Non-pigmented ciliary epithelial cell (primary cell): ENCODE measurements at places on chromosomes 7 and 10.

DNA sequence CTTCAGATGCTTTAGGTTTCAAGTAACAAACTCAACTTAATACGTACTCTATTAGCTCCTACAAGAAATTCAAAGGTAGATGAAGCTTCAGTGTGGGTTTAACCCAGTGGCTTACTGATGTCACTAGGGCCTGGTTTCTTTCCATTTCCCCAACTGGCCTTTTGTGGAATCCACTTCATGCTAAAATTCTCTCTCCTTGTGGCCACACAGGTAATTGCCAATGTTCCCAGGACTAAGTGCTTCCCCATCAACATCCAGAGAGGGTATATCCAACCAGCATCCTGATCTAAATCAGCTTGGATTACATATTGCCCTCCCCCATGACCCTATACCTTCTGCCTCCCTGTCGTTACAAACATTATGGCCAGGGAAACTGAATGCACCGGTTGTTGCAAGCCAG is 10.7 kb downstream of the FBXL13 start:
- no peak for DNase-seq

DNA sequence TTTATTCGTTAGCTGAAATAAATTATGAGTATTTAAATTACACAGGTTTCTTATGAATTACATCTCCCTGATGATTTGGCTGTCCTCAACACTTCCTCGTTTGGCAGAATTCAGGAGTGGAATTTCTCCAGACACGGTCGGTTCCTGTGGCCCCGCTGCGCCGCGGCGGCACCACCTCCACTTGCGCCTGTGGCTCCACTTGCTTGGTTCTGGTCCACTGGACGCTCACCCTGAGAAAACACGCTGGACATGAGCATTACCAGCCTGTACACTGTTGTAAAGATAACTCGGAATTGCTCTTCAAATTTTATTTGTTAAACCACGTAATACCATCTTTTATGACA is 85.3 kb downstream of the ZNF33B start:
- DNase-seq = no peak

GRCh38 chr7:77558284-77558967 is 21.3 kb downstream of the PTPN12 start:
- no peak for DNase-seq

DNA sequence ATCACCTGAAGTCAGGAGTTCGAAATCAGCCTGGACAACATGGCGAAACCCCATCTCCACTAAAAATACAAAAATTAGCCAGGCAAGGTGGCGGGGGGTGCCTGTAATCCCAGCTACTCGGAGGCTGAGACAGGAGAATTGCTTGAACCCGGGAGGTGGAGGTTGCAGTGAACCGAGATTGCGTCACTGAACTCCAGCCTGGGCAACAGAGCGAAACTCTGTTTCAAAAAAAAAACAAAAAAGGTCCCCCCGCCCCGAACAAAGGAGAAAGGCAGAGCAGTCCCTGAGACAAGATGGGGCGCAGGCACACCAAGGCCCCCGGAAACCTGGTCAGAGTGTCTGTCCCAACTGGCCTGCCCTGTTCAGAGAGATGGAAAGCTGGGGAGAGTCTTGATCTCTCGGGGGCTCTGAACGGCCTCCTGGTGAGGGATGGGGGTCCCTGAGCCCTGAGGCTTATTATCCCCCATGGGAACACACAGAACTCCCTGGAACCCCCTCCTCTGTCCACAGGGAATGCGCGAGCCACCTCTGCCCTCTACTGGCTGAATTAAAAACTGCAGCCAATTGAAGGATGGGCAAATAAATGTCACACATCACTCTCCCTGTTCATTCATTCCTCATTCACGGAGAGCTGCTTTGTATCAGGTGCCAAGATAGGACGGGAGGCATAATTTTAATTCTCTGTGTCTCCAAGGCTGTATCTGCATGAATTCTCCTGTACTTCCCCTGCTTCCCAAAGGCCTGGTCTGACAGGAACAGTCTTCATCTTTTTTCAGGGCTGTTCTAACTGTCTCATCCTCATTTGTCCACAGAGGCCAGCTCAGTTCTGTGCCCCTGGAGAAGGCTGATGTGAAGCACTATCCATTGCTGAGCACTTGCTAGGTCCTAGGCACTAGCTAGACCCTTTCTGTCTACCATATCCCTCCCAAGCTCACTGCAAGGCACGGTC is 28.9 kb downstream of the MAT1A start:
- DNase-seq = no peak

GRCh38 chr7:152989889-152990380 is 230.4 kb downstream of the ACTR3B start:
- DNase-seq = no peak

DNA sequence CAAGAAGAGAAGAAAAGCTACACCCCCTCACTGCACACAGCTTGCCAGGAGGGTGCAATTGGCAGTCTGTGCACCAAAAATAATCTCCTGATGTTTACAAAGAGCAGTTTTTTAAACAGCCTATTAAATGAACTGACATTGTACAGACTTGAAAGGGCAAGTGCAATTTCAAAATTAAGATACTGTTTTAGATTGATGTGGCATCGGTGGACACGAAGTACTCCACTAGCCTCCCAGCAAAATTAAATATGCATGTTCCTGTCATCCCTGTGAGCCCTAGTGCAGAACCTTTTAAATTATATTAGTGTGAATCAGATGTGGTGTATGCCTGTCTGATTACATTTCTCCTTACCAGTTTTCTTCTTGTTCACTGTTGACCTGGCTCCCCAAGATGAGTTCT is 87.9 kb downstream of the WIPF3 start:
- no peak for DNase-seq

DNA sequence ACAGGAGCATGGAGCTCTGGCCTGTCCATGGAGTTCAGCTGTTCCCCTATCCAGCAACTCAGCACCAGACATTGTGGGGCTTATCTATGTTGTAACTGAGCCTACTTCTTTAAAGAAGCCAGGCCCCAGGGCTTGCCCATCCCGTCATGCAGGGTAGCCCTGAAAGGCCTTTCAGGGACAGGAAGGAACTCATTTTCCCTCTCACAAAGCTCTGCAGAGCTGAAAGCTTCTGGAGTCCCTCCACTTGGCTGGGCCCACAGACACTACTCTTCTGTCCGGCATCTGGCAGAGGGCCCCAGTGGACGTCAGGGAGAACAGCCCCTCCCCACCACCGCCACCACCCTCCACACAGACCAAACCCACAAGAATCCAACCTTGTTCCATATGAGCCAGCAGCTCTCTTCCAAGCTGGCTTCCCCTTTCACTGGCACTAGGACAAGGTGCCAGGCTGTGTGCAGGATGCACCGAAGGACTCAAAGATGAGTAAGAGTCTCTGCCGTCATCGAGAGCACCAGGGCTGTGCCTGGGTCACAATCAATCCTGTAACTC is 33.1 kb downstream of the DENND2A start:
- DNase-seq = no peak

DNA sequence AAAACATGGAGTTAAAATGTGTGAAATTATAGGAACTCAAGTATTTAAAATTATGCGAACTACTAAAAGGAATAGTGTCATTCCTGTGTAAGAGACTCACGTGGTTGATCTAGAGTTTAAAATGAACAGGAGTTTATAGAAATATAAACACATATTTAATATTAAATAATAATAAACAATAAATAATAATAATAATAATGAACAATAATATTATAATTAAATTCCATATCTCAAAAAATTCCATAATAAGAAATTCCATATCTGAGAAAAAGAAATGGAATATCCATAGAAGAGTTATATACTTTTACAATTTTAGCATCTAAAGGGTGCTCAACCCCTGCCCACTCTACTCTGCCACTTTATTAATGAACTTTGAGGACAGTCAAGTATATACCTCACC is 429.6 kb downstream of the TNS3 start:
- DNase-seq = no peak

DNA sequence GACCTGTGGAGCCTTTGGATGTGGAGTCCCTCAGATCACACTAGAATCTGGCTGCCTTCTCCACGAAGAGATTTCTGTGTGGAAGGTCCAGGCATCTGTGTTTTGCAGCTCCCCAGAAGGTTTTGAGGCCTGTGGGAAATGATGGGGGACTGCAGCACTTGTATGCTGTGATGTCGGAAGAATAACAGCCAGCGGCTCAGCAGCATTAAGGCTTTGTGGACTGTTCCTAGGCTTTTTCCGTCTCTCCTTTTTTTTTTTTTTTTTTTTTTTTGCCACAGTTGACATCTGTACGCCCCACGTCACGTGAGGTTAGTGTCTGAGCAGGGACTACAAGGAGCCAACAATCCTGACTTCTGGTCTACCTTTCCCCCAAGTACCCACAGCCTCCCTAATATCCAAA is 181.3 kb downstream of the PFKFB3 start:
- no peak for DNase-seq
